ENCODE measurements at places on chromosomes 4 and X.

- no peak for DNase-seq
Observed at GRCh38 chr4:3766036-3766784, at the start of gene ADRA2C. TSS of gene ADRA2C (plus strand) at chr4:3766385. CDS start at chr4:3766607, 222 bp downstream.

DNA sequence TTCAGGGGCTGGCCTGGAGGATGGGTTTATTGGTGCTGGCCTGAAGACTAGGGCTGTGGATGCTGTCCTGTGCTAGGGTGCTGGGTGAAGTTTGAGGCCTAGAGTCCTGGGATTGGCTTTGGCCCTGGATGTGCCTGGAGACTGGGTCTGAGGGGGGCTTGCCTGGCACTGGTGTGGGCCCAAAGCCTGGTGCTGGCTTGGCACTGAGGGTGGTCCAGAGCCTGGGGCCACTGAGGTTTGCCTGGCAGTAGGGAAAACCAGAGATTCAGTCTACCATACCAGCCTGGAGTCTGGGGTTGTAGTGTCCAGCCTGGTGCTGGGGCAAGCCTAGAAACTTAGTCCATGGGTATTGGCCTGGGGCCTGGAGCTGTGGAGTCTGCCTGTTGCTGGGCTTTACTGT lies 16.6 kb downstream of the BMP15 start:
- DNase-seq = no peak

DNA sequence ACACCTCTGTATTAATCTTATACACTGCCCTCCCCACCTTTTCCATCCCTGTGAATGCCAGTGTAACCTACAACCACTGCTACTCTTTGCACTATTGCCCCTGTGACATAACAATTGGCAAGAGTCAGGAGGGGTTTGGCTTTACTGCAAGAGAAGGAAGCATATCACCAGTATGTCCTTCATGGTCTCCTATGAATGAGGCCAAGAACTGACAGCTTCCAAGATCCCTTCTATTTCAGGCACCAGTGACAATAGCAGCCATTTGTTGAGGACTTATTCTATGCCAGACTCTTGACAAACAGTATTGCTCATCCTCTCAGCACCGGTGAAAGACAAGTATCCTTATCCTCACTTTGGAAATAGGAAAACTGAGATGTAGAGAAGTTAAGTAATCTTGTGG lies 363.9 kb downstream of the MID1IP1 start:
- DNase-seq = no peak

DNA sequence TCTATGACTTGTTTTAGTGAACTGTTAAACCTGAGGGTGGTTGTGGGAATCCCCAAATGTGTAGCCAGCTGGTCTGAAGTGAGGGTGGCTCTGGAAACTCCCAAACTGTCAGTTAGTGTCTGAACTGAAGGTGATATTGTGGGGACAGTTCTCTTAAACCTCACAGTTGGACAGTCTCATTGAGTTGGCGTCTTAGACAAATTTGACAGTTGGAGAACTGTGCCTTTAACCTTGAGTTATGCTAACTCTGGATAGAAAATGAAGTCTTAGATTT lies 20.7 kb upstream of the CTSO start:
- DNase-seq = no peak

DNA sequence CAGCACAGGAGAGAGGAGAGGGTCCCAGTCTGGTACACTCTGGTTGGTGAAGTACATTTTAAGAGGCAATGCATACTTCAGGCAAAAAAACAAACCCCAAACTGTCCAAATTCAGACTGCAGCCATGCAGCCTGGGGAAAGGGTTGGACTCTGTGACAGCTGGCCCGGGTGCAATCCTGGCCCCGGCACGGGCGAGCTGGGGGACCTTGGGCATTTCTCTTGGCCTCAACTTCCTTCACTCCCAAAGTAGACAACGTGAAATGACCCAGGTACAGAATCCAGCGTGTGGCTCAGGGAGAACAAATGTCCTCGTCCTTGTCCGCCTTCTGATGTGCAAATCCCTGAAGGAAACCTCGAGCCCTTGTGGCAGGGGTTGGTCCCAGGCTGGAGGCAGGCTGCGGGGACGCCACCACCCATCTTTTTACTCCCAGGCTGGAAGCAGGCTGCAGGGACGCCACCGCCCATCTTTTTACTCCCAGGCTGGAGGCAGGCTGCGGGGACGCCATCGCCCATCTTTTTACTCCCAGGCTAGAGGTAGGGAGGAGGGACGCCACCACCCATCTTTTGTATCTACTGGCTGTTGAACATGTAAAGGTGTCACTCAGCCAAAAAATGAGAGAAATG lies 62.3 kb downstream of the ACOX3 start:
- no peak for DNase-seq

DNA sequence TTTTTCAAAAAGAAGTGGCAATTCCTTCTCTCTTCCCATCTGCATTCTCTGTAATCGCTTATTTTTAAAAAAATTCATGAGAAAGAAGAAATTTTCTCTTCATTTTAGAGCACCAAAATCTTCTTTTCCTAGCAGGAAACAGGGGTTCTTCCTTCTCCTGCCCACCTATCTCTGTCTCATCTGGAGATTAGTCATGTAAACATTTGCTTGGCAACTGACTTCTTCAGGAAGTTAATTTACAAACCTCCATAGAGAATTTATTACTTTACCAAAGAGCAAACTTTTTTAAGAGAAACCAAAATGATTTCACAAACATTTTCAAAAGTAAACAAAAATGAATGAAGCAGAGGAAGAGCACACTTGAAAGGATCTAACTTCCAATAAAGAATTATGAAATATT lies 13.5 kb downstream of the TTC29 start:
- no peak for DNase-seq

DNA sequence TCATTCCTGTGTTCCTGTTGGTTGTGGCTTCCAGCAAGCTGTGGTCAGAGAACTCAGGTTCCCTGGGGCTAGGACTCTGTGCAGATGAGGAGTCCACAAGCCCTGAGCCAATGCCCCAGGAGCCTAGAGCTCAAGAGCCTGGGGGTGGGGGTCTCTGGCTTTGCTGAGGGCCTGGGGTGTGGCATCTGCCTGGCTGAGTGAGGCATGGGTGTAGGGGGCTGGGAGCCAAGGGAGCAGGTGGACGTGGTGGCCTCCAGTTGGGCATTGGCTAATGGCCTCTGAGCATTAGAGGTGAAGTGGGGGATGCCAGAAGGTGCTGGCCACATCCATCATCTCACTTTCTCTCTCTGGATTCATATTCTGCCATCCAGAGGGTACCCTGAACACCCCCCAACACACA lies 5.3 kb upstream of the MAMLD1 start:
- DNase-seq = no peak

GRCh38 chr4:140172960-140173359 lies 19.0 kb upstream of the MAML3 start:
- no peak for DNase-seq

- peak; percentile 18 for DNase-seq
Observed at GRCh38 chr4:22988526-22988925, 295.8 kb downstream of the GBA3 start.

GRCh38 chr4:186266729-186267456 lies 904 bp downstream of the F11 start:
- DNase-seq = no peak

GRCh38 chrX:43108828-43109227 lies 330.9 kb upstream of the PPP1R2C start:
- DNase-seq = no peak

DNA sequence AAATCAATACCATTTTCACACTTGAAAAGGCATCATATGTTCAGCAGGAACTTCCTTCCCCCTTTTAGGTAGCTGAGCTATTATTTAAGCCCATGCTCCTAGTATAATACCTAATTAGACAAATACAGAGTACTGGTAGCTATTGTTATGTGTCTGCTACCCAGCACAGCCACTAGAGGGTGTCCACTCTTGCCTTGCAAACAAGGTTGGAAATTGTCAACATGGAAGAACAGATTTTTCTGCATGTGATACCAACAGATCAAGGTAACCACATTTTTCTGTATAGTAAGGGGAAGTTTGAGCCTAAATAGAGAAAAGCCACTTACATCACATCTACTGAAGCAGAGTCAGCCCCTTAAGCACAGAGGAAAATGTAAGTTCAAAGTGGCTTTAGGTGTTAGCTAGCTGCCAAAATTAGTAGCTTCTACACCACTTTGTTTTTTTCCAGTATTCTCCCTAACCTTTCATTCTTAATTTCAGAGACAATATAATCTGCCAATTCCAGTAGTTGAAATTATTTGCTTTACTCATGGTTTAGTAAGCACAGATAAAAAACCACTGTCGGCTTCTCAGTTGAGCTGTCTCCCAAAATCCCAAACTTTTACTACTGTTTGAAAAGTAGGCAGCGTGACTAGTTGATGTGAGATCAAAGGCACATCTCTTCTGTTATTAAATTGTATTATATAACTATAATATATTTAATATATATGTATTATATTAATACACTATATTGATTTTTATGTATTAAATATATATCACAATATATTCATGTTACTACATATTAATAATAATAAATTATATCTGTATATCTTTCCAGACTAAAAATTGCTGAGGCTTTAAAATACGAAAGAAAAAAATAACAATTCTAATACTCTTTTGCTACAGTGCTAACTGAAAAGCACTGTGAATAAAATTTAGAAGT lies 38.2 kb downstream of the EDNRA start:
- peak; percentile 57 for DNase-seq

GRCh38 chr4:95500361-95500760 lies 48.4 kb downstream of the UNC5C start:
- no peak for DNase-seq

GRCh38 chr4:189773909-189774308 lies 166.8 kb upstream of the FRG1 start:
- DNase-seq = no peak

- no peak for DNase-seq
Observed at GRCh38 chr4:149279331-149279730, 536.3 kb downstream of the IQCM start.

DNA sequence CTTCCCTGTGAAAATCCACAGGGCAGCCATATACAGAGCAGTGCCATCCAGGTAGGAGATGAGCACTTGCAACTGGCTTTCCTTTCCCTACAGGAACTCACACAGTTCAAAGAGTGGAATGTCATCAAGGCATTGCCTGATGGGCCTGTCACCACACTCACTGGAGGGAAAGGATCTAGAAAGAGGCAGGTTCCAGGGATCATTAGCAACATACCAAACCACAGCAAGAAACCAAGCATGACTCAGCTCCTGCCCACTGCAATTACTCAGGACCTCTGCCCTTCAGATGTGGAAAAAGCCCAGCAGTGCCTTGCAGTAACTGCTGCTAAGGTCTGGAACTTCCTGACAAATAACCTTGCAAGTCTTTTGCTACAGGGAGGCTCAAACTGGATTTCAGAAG lies 101.2 kb downstream of the ZNF674 start:
- DNase-seq = no peak

GRCh38 chrX:30795981-30796958 lies 92.8 kb downstream of the TAB3 start:
- no peak for DNase-seq

- DNase-seq = no peak
Observed at GRCh38 chrX:109841869-109842579, 109.0 kb upstream of the ACSL4 start.

DNA sequence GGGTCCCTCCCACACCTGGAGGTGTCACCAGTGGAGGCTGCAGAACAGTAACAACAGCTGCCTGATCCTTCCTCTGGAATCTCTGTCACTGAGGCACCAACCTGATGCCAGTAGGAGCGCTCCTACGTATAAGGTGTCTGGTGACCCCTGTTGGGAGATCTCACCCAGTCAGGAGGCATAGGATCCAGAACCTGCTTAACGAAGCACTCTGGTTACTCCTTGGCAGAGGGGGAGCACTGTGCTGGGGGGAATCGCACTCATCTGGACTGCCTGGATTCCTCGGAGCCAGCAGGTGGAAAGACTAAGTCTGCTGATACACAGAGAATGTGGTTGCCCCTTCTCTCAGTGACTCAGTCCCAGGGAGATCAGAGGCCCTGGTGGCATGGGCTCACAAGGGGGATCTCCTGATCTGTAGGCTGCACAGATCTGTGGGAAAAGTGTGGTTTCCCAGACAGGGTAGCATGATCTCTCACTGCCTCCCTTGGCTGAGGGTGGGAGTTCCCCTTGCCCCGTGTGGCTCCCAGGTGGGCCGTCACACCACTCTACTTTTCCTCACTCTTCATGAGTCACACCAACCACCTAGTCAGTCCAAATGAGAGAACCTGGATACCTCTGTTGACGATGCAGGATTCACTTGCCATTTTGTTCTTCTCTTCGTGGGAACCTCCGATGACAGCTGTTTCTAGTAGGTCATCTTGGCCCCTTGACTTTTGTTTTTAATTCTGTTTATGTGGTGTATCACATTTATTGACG lies 305.9 kb downstream of the IDS start:
- DNase-seq = no peak

DNA sequence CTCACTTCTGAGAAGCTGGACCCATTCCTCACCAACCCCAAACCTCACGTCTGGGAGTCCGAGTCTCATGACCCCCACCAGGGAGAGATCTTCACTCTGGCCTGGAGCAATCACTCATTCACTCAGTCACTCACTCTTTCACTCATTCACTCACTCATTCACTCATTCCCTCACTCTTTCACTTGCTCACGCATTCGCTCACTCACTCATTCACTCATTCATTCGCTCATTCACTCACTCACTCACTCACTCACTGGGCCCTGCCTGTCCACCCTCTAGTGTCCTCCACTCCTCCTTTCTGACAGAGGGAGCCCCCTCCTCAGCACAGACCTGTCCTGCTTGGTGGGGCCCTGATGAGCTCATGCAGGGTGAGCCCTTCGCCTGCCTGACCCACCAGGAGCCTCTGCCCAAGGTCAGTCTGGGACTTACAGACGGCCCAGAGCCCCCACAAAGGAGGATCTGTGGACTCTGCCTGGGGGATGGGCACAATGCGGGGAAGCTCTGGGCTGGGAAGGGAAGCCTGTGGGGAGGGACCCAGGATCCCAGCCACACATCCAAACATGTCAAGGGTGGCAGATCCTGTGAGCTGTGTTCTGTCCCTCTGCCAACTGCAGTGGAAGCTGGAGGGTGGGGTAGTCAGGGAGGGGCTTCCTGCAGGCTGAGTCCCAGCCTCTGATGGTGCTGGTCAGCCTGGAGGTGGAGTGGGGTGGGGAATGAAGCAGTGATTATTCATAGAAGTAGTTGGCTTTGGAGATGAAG lies 18.5 kb downstream of the CPZ start:
- no peak for DNase-seq

DNA sequence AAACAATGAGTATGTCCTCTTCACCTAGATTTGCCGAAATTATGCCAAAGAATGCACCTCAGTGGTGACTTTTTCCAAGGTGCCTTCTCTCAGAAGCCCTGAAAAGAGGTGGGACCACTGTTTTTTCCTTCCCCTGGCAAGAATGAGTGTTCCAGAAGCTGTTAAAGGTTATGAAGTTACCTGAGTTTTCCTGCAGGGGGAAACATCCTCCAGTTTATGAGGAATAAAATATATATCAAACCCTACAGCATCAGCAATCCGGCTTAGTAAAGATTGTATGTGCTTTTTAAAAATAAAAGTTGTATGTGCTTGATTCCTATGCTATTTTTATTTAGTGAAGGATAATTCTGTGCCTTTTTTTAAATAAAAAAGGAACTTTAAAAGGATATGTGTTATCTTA lies 73.3 kb downstream of the RBM46 start:
- no peak for DNase-seq

- DNase-seq = no peak
Observed at GRCh38 chr4:33072298-33073089, 2352.3 kb downstream of the PCDH7 start.

- DNase-seq = no peak
Observed at GRCh38 chr4:14375816-14376215, 626.5 kb upstream of the CPEB2 start.

- DNase-seq = no peak
Observed at GRCh38 chrX:40054793-40055192, 43.0 kb downstream of the BCOR start.

Data from putamen (tissue), 1 donor.